ENCODE measurements at places on chromosomes 4 and X.

GRCh38 chr4:36854554-36854953 lies 390.0 kb upstream of the NWD2 start:
- DNase-seq, result no peak

DNA sequence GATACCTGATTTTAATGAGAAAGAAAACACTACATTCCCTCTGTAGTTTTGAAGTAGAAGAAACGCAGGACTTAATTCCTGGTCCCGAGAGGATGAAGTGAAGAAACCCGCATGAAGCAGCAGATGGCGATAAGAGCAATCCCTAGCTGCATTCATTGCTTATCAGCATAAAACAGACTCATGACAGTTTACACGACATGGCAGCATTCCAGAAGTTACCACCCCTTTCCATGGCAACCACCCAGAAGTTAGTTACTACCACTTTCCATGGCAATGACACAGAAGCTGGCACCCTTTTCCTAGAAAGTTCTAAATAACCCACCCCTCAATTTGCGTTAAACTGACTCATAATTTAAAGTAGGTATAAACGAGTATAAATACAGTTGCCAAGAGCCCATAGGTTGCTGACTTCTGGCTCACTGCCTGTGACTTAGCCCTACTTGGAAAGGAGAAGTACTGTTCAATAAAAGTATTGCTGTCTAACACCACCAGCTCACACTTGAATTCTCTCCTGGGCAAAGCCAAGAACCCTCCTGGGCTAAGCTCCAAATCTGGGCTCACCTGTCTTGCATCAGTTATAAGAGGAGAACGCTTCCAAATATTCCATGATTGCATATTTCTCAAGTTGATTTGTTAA lies 5.5 kb upstream of the XAGE2 start:
- DNase-seq, result no peak

- no peak for DNase-seq
These were observed 16.1 kb upstream of the EXOSC9 start for GRCh38 chr4:121784975-121785374.

DNA sequence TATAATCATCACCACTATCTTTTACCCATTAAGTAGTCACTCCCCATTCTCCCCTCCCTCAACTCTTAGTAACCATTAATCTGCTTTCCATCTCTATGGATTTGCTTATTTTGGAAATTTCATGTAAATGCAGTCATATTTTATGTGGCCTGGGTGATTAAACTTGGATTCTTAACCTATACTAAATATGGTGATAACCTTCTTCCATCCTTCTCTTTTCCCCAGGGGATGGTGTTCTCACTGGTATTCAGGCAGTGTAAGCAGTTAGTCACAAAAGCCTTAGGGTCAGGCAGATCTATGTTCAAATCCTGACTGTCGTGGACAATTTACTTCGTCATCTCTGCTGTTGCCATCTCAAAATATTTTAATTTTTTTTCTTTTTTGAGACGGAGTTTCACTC lies 29.6 kb downstream of the RAB40AL start:
- no peak for DNase-seq

- no peak for DNase-seq
These were observed 289.7 kb downstream of the SHOX start for GRCh38 chrX:920234-920799.

GRCh38 chrX:153667956-153668396 lies 5.6 kb downstream of the PNCK start:
- DNase-seq, result peak; percentile 62

- DNase-seq, result no peak
These were observed 82.3 kb downstream of the FREM3 start for GRCh38 chr4:143617994-143618679.

DNA sequence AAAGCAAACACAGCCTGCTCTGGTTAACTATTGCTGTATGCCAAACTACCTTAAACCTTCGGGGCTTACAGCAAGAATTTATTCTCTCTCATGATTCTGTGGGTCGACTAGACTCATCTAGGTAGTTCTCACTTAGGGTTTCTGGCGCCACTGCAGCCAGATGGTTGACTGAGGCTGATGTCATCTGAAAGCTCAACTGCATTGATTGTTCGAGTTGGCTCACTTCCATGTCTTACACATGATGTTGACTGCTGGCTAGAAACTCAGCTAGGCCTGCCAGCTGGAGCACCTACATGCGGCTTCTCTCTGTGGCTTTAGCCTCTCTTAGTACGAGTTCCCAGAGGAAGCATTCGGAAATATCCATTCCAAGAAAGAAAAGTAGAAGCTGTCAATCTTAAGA lies 103.2 kb downstream of the SRPX start:
- DNase-seq, result no peak

- no peak for DNase-seq
These were observed 313.9 kb upstream of the NWD2 start for GRCh38 chr4:36930562-36931111.

GRCh38 chr4:16034010-16034748 lies 49.6 kb downstream of the PROM1 start:
- no peak for DNase-seq

GRCh38 chr4:138192113-138192512 lies 50.0 kb downstream of the SLC7A11 start:
- no peak for DNase-seq

DNA sequence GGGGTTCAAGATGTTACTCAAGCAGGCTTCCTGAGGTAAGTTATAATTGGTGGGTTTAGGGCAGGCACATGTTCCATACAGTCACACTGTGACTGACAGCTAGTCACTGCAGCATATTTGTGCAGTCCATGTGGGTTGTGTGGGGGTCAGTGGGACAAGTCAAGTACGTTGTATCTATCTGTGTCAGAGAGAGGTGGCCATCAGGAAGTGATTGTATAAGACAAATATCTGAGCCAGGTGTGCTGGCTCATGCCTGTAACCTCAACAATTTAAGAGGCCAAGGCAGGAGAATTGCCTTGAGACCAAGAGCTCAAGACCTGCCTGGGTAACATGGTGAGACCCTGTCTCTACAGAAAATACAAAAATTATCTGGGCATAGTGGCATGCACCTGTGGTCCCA lies 509.3 kb downstream of the CENPC start:
- DNase-seq, result no peak

DNA sequence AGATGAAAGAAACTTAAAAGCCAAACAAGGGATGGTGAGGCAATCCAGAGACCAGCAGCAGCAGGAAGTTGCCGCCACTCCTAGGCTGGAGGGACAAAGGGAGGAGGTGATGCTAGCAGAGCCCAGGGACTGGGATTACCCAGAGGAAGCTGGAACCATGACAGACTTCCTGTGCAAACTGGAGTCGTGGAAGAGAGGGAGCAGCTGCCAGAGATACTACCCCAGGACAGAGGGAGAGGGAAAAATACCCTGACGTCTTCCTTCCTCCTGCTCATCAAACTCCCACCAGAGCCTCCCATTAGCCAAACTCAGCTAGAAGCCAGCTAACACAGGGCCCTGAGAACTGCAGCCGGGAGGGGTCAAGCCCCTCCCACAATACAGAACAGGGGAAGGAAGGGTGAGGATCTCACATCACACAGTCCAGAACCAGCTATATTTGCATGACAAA lies 101.2 kb upstream of the KLF3 start:
- no peak for DNase-seq

- DNase-seq, result no peak
These were observed 54.9 kb upstream of the PDE5A start for GRCh38 chr4:119683518-119683917.

GRCh38 chr4:11483046-11483445 lies 54.4 kb upstream of the HS3ST1 start:
- no peak for DNase-seq

GRCh38 chrX:66045894-66046293 lies 6.0 kb upstream of the VSIG4 start:
- no peak for DNase-seq

DNA sequence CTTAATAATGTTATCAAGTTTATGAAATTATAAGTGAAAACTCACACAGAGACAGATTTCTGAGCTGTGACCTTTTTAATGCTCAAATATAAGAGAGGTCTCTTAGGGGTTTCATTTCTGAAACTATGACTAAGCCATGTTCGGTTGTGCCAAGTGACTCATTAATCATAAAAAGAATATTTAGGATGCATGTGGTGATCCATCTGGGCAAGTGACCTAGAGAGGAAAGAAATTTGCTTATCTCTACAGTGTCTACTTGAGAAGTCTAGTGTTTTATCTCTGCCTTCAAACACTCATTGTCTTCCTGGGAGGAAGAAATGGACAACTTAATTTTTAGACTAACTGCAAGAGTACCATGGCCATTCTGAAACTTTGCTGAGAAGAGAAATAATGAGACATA lies 545.3 kb upstream of the GRID2 start:
- DNase-seq, result no peak

DNA sequence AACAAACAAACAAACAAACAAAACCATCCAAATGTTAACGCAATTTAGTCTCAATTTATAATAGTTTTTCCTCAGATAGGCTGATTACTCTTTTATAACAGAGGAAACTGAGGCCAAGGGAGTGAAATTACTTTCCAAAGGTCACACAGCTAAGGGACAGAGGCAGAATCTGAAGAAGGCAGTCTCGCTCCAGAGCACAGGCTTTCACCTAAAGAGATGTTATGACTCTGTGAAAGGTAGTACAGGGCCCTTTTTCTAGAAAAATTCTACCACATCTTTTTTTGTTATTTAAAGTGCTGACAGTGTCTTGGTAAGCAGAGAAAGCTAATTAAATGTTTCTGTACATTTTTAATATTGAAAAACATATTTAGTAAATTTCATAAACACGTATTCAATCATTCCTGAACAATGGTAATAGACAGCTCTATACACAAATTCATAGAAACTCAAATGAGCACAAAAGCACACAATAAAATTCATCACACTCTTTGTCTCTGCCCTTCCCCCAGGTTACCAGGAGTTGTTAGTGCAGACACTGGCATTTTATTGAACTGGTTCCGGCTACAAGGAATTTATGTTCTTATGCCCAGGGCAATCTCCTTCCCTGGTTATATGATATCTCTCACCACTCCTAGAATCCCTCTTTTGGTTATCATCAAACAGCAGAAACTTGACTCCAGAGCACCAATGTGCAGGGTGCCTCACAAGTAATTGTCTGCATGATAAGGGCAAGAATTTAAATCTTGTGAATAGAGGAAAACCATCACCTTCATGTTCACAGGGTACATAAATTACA lies 7.7 kb upstream of the APBB2 start:
- DNase-seq, result no peak

DNA sequence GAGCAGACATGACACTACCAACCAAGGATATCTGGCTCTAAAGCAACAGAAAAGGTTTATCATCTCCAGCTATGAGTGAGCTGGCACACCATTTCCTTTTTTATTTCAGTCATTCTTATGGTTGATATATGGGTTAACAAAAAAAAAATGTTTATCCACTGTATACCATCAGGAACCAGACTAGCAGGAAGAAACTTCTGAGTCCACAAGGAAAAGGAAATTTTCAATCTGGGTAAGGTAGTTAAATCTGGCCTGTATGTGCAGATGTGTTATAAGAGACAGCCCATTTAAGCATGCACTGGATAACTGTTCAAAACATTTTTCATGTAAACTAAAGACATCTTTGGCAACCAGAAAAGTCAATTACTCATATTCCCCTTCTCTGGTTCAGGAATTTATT lies 35.0 kb downstream of the AMMECR1 start:
- DNase-seq, result no peak

- peak; percentile 45 for DNase-seq
These were observed 570 bp downstream of the WDR44 start for GRCh38 chrX:118346258-118347094.

DNA sequence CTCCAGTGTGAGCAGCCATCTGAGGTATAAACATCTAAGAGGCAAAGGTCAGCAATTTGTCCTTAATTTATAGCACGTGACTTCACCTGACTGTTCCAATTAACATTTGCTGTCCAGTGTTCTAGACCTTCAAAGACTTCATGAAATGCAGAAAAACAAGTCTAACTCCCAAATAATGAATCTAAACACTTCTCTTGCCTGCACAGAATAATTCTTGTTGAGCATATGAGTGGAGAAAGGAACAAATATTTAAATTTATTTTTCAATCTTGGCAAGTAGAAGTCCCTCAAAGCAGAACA lies 12.0 kb downstream of the RFC1 start:
- DNase-seq, result no peak

- no peak for DNase-seq
These were observed 69.5 kb downstream of the PDE5A start for GRCh38 chr4:119559044-119559647.

GRCh38 chrX:45669715-45670340 lies 469.2 kb upstream of the DIPK2B start:
- no peak for DNase-seq

DNA sequence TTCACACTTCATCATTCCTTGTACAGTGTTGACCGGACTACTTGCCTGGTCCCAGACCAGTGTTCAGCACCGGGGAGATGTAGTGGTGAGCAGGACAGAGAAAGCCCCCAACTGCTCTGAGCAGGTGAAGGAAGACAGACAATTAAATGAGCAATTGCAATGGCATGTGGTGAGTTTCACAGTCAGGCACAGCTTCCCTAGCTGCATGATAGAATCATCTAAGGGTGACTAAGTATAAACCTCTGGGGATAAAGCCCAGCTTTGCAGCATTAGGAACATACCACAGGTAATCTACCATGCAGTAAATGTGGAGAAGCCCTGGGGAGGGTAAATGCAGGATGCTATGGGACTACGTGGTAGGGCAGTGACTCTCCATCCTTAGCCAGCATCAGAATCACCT lies 47.8 kb downstream of the TMA16 start:
- no peak for DNase-seq

DNA sequence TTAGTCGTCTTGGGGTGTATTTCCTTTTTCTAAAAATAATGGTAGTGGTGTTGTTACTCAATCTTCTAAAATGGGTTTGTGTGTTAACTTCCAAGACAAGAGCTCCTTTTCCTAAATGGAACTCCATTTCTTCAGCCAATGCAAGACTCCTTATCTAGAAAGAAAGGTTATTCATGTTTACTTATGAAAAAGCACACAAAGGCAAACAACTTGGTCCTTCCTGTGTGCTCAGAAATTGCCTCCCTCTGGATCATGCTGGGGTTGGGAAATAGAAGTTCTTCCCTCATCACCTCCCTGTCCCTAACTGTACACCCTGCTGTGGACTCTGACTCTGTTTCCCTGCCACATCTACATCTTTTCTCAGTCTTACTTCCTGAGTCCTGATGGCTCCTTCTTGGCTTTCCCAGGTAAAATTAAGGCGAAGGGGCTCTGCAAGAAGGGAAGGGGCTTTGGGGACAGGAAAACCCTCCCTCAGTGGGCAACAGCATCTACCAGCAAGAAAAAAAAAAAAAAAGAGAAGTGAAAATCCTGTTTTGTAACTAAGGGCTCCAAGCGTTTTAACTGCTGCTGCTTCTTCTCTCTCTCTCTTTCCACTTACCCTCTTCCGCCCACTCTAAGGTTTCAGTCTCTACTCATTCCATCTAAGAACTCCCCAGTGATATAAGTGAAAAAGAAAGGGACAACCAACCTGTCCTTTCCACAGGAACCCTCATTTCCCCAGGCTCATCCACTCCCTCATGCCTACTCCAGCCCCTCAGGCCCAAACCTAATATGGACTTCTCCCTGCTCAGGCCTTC lies 19.8 kb upstream of the TASL start:
- no peak for DNase-seq
